ENCODE measurements at places on chromosomes 6 and 20.

DNA sequence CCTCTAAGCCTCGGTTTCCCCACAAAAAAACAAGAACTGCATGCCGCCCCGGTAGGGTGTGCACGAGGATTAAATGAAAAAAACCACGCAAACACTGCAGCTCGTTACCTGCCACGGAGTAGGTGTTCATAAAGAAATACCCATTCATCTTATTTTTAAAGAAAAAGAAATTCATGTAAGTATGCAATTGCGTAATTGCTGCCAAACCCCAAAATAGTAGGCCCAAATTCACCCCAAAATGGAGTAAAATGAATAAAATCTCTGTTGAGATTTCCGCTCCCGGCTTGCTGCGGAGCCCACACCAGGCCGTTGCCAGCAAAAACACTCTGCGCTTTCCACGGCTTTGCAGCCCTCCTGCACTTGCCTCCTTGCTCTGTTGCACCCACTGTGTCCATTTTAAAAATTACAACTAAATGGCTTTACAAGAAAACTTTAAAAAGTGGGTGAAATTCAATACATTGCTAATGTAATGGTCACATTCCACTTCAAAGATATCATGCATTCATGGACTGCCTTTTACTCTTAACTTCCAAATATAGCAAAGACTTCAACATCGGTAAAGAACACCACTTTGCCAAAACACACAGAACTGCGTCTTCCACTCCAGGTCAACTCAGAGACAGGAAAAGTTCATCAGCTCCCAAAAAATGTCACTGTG lies 125.0 kb downstream of the ZMYND8 start:
- no peak for DNase-seq

DNA sequence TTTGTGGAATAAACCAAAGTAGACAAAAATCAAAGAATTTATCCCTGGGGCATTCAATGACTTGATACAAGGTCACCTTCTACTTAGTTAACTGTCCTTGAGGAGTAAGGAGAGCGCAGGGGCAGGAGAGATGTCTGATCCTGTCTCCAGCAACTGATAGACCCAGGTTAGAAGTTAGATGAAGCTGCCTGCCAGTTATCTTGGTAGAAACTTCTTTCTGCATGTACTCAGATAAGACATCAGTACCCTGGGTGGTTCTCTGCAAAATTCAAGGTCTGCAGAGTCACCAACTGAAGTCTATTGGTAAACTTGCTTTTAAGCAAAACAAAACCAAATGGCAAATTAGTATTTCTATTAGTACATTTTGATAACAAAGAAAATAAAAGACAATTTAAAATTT lies 2.7 kb downstream of the SGK1 start:
- no peak for DNase-seq

DNA sequence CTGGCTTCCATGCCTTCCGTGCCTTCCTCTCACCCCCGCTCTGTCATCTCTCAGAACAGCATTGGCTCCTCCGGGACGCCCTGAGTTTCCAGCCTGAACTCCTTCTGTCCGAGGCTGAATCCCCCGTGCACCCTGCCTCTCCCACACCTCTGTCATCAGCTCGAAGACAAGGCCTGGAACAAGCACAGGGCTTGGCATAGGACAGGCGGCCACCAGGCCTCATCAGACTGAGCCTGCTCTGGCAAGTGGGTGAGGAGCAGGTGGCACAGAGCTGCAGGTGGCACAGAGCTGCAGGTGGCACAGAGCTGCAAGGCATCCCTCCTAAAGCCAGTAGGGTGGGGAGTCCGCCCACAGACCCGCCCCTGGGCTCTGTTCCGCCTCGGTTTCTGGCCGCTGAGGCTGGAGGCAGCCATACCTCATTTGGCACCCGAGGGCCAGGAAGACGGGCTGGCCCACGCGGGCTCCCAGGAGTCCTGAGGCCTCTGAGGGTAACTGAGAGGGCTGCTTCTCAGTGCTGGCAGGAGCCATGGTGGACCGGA lies 60.2 kb downstream of the EZR start:
- no peak for DNase-seq

DNA sequence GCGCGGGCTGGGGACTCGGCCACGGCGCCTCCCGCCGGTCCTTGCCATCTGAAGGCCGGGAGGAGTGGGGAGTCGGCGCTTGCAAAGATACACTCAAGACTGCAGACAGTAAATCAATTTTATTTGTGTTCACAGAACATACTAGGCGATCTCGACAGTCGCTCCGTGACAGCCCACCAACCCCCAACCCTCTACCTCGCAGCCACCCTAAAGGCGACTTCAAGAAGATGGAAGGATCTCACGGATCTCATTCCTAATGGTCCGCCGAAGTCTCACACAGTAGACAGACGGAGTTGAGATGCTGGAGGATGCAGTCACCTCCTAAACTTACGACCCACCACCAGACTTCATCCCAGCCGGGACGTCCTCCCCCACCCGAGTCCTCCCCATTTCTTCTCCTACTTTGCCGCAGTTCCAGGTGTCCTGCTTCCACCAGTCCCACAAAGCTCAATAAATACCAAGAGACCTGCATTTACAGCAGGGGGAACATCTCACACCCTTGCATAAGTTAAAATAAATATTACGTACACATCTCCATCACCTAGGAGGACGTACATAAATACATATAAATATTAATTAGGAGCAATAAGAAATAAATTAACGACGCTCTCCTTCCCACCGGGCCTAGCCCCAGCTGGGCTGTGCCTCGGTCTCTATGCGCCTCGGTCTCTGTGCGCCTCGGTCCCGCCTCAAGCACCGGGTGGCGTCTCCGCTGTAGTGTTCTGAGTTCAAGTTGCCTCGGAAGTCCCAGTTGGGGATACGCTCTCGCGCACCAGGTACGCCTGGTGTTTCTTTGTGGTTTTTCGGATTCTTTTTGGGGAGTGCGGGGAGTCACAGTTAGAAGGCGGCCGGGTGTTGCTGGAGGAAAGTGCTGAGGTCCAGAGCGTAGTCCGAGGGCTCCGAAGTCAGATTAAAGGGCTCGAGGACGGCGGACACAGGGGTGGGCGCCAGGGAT lies 889 bp upstream of the FLOT1 start:
- no peak for DNase-seq

- DNase-seq: no peak
These were observed 17.8 kb downstream of the RAB44 start for GRCh38 chr6:36715469-36715868.

- DNase-seq: no peak
These were observed 366.4 kb downstream of the BTBD9 start for GRCh38 chr6:38273325-38273724.

GRCh38 chr6:167125410-167125809 lies 2.5 kb downstream of the CCR6 start:
- DNase-seq: no peak

DNA sequence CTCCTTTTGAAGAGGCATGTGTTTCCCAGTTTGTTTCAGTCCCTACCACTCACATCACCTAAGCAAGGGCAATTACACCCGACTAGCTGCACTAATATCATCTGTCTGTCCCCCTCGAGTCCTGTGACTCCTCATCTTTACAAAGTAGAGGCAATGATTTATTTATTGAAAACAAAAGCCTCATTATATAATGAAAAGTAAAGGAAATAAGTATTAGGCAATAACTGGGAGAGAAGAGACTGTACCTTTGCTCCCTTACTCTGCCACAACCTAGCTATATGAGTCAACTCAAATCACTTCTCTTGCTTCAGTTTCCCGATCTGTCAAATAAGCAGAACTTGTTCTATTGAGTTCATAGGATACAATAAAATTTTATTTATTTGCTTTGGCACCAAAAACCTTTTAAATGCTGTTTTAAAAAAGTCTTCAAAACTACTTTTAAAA lies 38.9 kb downstream of the CSNK2A1 start:
- no peak for DNase-seq

- no peak for DNase-seq
These were observed 277.5 kb downstream of the UST start for GRCh38 chr6:149024361-149024760.

DNA sequence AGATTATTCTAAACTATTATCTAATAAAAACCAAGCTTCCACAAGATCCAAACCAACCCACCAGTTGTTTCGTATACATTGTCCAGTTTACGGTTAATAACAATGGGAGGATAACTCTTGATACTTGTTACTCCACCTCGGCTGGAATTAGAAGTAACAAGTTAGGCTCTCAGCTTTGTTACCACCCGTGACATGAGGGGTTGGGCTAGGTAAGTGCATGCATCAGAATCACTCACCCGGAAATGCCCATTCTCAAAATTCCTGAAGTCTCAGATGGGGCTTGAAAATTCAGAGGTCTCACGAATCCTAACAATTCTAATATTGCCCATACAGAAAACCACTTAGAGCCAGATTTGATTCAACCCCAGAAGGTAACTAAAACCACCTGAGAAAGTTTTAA lies 27.0 kb upstream of the SERPINB1 start:
- DNase-seq: no peak

DNA sequence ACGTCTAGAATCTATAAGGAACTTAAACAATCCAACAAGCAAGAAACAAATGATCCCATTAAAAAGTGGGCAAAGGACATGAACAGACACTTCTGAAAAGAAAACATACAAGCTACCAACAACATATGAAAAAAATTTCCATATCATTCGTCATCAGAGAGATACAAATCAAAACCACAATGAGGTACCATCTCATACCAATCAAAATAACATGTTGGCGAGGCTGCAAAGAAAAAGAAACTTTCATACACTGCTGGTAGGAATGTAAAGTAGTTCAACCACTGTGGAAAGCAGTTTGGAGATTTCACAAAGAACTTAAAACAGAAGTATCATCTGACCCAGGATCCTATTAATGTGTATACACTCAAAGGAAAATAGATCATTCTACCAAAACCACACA lies 243.9 kb upstream of the RUNX2 start:
- DNase-seq: no peak

GRCh38 chr6:105821777-105822176 lies 264.4 kb upstream of the PRDM1 start:
- DNase-seq: no peak

Data from hypothalamus (tissue), 51 donors.